GM12878 (cell line): ENCODE measurements at places on chromosomes 11 and 22.

- no peak for DNase-seq
These were observed 42.5 kb upstream of the PAMR1 start for GRCh38 chr11:35567737-35568465.

GRCh38 chr11:36026315-36026968 lies 82.6 kb downstream of the LDLRAD3 start:
- DNase-seq: no peak

DNA sequence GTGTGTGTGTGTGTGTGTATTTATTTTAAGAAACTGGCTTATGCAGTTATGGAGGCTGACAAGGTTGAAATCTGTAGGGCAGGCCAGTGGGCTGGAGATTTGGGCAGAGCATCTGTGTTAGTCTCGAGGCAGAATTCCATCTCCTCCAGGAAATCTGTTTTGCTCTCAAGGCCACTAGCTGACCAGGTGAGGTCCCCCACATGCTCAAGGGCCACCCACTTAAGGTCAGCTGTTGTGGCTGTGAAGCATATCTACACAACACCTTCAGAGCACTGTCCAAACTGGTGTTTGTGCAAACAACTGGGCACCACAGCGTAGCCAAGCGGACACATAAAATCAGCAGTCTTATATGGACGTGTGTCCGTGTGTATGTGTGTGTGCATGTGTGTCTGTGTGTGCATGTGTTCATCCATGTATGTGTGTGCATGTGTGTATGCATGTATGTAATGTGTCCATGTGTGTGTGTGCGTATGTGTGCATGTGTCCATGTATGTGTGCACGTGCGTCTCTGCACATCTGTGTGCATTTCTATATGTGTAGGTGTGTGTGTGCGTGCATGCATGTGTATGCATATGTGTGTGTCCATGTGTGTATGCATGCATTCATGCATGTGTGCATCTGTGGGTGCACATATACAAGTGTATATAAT lies 400.9 kb downstream of the BRD1 start:
- no peak for DNase-seq

- no peak for DNase-seq
These were observed 13.1 kb downstream of the PACS1 start for GRCh38 chr11:66082946-66083698.

GRCh38 chr11:95680169-95680929 lies 109.2 kb downstream of the FAM76B start:
- no peak for DNase-seq

DNA sequence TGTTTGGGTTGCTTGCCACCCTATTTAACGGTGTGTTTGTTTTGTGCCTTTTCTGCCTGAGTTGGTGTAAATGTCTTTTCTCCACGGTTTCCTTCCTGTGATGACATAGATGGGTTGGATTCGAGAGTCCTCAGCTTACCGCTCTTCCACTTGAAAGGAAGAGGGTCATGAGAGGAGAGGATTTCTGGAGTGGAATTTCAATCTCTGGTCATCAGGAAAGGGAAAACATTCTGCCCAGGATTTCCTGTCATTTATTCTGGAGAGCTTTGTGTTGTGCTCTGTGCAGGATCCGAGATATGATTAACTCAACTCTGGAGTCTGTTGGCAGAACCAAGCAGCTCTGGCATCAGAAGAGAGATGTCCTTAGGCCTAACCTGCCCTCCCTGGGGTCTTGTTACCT lies 605.2 kb downstream of the NTM start:
- no peak for DNase-seq

GRCh38 chr11:118398791-118399559 lies 2.4 kb upstream of the ATP5MG start:
- DNase-seq: no peak

- DNase-seq: no peak
These were observed 99.6 kb downstream of the FAM181B start for GRCh38 chr11:82634091-82634490.
